ENCODE measurements at places on chromosomes 5 and 9. TPM values are rescaled to one million over a fixed set of nuclear protein-coding genes. Genes with fewer than 3 reads are reported as not detected.

ADGRD2 gene
- not detected for total RNA-seq

FAM78A gene
- total RNA-seq = 99.2 TPM

PALM2AKAP2 gene
- not detected for total RNA-seq

CBY3 gene
- not detected for total RNA-seq

MARCOL gene
- not detected for total RNA-seq

INSL6 gene
- not detected for total RNA-seq

NRARP gene
- total RNA-seq = 1.4 TPM

PRLR gene
- total RNA-seq = not detected

CDKN2B-AS1 gene
- 6.4 TPM for total RNA-seq

SLC12A2 gene
- 17.0 TPM for total RNA-seq

FOXD4L5 gene
- total RNA-seq = 0.16 TPM
